Kidney tubule cell (primary cell): ENCODE measurements at places on chromosomes 4 and X.

- peak; percentile 59 for DNase-seq
These were observed 99.2 kb upstream of the TENM3 start for GRCh38 chr4:182143822-182144625.

GRCh38 chr4:100075486-100076270, 114.6 kb downstream of the DDIT4L start:
- DNase-seq = no peak

DNA sequence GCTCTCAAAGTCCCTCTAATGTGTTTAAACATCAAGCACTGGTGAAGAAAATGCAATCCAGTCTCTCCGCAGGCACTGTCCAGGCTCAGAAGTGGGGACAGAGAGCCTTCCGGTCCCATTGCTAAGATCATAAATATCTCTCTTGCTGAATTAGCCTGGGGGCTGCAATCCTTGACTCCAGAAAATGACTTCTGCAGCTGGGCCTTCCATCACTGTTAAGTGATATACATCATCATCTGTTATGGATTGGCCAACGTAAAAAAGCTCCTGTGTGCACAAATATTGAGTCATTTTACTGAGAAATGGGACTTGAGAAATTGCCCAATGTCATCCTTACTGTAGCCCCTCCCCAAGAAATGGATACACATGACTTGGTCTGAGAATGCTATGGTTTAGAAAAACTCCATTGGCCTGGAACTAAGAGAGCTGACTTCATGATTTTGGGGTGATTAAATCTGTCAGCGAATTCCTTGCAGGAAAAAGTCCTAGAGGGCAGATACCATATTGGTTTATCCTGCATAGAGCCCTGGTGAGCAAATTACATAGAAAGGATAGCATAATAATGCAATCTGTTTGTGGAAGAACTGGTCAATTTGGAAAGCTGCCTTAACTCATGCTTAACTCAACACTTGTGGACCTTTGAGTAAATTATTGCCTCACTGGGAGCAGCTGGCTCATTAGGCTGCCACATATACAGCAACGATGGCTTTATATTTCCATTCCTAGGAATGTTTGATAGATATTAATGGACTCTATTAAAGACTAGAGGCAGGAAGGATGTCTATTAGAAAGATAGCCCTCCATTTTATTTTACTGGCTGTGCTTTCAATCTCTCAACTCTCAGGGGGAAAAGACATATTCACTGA, 346.1 kb downstream of the GBA3 start:
- peak; percentile 94 for DNase-seq

- no peak for DNase-seq
These were observed 117.4 kb upstream of the NUDT10 start for GRCh38 chrX:51215266-51215665.

DNA sequence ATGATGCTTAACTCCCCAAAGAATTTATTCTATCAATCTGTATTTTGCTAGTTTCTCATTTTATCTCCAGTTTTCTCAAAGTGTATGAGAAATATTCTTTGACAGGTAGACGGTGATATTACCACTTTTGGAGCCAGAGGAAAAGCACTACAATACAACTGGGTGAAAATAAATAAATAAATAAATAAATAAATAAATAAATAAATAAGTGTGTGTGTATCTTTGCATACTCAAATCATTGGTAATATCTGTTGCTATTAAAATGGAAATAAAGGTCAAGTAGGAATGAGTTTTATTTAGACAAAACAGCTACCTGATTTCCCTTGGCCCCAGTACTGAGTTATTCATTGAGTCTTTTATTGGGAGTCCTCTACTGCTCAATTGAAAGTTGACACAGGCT, 114.3 kb downstream of the RBMX2 start:
- DNase-seq = no peak

- DNase-seq = peak; percentile 77
These were observed 715.8 kb downstream of the CCSER1 start for GRCh38 chr4:90842960-90843359.

DNA sequence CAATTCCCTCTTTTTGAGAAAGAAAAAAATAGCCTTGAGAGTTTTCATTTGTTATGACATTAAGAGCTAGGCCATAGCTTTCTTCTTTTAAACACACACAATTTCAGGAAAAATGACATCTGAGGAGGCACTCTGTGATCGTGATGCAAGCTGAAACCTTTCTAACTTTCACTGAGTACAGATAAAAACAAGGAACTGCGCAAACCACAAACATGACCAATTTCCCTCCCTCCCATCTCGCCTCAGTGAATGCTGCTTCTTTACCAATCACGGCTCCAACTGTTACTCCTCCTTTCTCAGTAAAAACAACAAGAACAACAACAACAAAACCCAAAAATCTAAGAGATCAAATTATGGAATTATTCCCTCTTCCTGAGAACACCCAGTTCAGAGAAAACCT, 626.8 kb downstream of the TLL1 start:
- no peak for DNase-seq

DNA sequence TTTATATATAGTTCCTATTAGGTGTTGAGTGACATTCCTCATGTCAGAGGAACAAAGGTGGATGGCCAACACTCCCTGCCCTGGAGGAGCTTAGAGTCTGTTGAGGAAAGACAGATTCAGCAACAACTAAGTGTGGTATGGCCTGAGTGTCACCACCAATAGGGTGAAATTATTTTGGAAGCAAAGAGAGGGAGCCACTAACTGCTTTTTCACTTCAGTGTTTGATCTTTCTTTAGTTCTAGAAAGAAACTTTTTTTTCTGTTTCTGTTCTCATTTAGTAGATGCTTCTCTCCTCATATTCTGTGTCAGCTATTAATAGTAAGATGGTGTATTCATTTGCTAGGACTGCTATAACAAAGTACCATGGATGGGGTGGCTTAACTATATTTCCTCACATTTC, 81.5 kb downstream of the ARX start:
- no peak for DNase-seq

DNA sequence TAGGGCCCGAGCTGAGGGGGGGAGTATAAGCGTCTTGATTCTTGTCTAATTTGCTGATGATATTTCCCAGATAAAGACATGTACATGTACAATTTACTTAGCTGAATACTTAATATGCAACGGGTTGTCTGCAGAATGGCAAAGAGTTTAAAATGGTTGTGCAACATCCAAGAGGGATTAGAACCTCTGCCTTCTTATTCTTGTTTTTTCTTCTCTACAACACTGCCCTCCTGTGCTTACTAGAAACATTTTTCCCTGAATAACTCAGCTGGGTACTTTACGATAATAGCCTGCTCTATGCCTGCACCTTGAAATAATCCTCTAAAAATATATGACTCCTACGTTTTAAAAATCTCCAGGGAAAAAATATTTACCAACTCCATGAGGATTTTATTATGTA, 41.8 kb downstream of the INTS12 start:
- peak; percentile 48 for DNase-seq

GRCh38 chr4:147971116-147971515, 239.2 kb downstream of the ARHGAP10 start:
- no peak for DNase-seq

DNA sequence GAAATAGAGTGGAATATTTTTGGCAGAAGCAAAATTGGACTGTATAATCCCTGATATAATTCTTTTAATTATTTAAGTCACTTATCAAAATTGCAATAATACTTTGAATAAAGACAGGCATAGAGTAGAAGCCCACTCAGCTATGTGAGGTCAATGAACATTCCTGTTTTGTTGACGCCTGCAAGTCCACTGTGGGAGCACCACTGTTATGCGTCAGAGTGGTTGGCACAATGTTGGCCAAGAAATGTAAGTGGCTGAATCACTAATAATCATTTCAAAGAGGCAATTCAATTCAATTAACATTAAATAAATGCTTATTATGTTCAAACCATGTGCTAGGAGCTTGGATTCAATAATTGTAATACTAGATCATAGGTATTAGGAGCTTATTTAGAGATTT, 221.0 kb downstream of the SPCS3 start:
- DNase-seq = no peak

- no peak for DNase-seq
These were observed 47.6 kb downstream of the HAND2 start for GRCh38 chr4:173482330-173482931.

- peak; percentile 77 for DNase-seq
These were observed 3.4 kb upstream of the GK start for GRCh38 chrX:30649859-30650258.

GRCh38 chrX:120476714-120477113, 7.6 kb upstream of the LAMP2 start:
- no peak for DNase-seq

DNA sequence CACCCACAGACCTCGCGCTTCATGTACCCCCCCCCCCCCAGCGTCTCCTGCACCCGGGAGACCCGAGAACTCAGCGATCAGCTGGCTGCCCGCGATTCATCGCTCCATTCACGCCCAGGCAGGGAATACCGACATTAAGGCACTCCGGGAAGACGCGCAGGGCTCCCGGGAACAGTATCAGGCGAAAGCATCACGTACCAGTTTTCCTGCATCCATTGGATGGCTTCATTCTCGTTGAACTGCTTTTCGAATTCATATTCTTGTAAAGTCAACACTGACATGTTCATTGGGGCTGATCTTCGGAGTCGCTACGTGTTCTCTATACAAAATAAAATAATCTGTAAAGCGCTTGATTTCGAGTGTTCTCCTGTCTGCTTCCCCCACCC, 373 bp downstream of the ELOVL6 start:
- peak; percentile 42 for DNase-seq

DNA sequence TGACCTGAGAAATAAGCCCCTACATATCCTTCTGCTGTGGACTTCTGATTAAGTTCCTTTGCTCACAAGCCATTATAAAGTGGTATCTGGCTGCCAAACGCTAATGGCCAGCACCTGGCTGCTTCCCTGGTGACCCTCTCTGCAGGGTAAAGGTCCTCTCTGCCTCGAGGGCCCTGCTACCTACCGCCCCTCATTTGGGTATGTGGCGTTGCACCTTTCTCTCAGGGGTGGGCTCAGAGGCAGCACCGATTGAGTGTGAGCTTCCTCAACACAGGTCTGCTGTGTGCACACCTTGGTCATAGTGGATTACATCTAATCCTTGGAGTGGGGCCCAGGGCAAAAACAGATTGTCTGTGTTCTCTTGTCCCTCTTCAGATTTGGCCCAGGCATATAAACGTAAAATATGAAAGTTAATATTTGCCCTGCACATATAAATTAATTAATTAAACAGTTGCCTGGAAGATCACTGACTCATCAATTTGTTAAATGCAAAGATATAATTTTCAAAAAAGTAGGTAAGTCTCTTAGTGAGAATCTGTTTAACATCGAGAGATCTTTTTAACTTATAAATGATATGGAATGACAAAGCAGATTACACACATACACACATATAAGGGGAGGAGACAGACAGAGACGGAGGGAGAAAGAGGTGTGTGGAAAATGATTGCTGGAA, 174.5 kb upstream of the SMIM31 start:
- DNase-seq = no peak

DNA sequence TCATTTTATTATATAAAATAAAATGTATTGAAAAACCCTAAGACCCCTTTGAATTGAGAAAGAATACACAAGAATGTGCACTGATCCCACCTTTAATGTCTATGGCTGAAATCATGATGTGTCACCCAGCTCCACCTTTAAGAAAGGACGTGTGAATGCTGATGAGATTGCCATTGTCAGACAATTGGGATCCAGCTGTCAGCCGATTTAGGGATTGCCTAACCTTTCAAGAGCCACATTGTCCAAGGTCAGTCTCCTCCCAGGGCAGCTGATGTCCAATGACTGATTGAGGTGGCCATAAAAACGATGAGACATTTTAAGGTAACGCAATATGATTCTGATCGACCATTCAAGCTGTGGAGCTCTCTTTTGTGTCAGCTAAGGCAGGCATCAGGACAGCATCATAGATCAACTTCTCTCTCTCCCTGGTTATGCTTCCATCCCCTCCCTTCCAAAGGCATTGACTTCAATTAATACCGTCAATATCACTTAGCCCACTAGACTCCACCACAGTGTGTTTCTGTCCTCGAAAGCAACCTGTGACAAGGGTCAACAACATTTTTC, 1676.4 kb downstream of the PCDH7 start:
- no peak for DNase-seq

GRCh38 chrX:17740137-17741122, 3.1 kb downstream of the SCML1 start:
- no peak for DNase-seq

- no peak for DNase-seq
These were observed 81.3 kb upstream of the LIMCH1 start for GRCh38 chr4:41456559-41457101.

DNA sequence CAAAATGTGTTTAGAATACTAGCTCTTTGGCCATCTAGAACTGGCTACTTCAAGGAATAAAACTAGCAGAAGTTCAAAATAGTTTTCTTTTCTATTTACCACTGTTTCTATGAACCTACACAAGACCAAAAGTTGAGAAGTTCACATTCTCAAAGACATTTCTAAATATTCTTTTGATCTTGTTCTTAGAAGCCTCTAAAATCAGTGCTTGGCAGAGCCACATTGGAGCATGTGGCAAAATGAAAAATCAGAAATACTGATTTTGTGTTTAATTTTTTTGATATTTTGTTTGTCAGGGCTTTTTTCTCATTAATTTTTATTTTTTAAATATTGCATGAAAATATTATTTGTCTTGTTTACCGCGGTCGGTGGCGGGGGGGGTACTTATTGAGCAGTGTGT, 853.8 kb upstream of the INTU start:
- no peak for DNase-seq

DNA sequence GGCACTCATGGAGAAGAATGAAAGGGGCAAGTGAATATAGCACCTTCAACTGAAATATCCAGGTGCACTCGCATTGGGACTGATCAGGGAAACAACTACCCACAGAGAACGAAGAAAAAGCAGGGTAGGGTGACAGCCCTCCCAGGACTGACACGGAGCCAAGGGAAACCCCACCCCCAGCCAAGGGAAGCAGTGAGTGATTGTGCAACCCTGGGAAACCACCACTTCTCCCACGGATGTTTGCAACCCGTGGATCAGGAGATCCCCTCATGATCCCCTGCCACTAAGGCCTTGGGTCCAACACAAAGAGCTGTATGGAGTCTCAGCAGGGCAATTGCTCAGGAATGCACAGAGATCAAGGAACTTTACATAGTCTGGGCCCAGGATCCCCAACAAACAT, 158.5 kb upstream of the HCCS start:
- no peak for DNase-seq

DNA sequence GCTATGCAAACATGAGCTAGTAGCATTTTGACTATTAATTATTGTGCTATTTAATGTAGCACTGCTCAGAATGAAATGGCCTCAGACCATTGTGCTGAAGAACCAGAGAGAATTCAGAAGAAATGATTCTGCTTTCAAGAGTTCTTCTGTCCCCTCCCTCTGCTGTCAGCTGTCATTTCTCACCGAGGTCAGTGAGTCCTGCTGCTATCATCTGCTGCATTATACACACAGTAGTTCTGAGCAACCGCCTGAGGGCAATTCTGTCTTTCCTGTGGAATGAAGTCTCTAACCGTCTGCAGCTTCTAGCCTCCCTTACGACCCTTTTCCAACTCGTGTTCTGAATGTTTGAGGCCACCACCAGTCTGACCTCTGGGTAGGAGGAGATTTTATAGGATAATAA, 249.4 kb downstream of the HNRNPD start:
- DNase-seq = no peak

- DNase-seq = no peak
These were observed 40.6 kb upstream of the CYP2U1 start for GRCh38 chr4:107890779-107891178.
